Activated naive CD8-positive, alpha-beta T cell treated with anti-CD3 and anti-CD28 coated beads, Interleukin-2, amount 10 ng/mL, durations not matched to agents 7 days and 5 days (primary cell): ENCODE measurements at places on chromosomes 11 and 22. TPM values are rescaled to one million over a fixed set of nuclear protein-coding genes. Genes with fewer than 3 reads are reported as not detected.

Gene PRMT3
- 16.2 TPM for total RNA-seq

Gene SCN3B
- not detected for total RNA-seq

Gene NAALAD2
- not detected for total RNA-seq

Gene OSBP2
- total RNA-seq: 0.61 TPM

GRCh38 chr22:35542157-35542938 is 1.7 kb downstream of the RASD2 start:
- no peak overlapping the region for H3K27ac ChIP-seq
- no peaks in the 10 kb centered on the region for H3K36me3 ChIP-seq
- DNase-seq: no peak

- DNase-seq: no peak
- H3K27me3 ChIP-seq: peaks cover 18% of the 10 kb centered on the region
- H3K36me3 ChIP-seq: no peaks in the 10 kb centered on the region
- no peak overlapping the region for H3K4me3 ChIP-seq
Measured at GRCh38 chr22:40681451-40681850, 2.2 kb downstream of the MCHR1 start.

- H3K27ac ChIP-seq: no peak overlapping the region
- peaks cover 45% of the 10 kb centered on the region for H3K36me3 ChIP-seq
- H3K4me3 ChIP-seq: no peak overlapping the region
- no peak for DNase-seq
Measured at GRCh38 chr11:117407016-117407415, 79.4 kb downstream of the CEP164 start.

DNA sequence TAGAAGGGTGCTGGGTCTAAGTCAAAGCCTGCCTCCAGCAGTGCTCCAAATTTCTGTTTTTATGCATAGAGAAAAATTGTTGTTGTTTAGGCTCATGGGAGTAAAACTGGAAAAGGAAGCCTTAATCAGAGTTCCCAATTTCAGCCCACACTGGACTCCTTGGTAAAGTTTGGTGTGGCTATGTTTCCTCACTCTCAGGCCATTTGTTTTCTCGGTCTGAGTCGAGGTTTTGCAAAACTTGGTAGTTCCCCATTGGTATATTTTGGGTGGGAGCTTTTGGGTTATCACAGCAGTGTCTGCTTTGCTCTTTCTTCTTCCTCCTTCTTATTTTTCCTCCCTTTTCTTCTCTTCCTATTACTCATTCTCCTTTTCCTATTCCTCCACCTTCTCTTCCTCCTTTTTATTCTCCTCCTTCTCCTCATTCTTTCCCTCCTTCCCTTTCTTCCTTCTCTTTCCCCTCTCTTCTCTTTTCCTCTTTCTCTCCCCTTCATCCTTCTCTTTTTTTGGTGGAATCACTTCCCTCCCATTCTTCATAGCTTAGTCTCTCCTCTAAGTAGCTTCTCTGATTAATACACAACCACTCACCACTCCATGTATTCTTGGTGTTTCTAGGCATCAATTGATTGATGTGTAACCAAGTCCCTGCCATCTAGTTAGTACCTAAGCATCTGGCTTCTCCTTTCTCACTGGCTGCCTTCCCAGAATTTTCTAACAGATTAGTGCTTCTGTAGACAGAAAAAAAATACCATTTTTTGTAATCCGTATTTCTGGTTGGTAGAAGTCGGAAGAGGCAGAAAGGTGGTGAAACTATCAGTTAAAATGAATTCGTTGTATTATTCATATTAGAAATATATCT is 10.1 kb downstream of the SLC5A1 start:
- DNase-seq: no peak
- no peak overlapping the region for H3K27ac ChIP-seq
- peaks cover 49% of the 10 kb centered on the region for H3K27me3 ChIP-seq

DNA sequence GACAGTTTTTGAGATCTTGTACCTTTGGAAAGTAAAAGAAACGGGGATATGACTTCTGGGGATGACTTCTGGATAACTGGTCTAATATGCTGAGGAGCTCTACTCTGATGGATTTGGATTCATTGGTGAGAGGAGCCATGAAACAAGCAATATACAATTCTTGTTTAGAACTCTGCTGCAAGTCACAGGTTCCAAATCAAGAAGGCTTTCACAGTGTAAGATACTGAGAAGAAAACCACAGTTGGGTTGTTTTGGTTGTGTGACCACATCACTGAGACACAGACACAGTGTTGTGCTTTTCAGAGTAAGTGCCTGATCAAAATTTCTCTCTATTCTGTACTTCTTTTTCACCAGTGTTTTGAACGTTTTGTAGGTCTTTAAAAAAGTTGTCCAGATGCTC is 13.1 kb upstream of the UCP2 start:
- H3K27me3 ChIP-seq: no peaks in the 10 kb centered on the region
- H3K4me1 ChIP-seq: peaks cover 37% of the 10 kb centered on the region
- peak overlapping the region; percentile 86 for H3K4me3 ChIP-seq
- no peak for DNase-seq
- no peaks in the 10 kb centered on the region for H3K36me3 ChIP-seq

DNA sequence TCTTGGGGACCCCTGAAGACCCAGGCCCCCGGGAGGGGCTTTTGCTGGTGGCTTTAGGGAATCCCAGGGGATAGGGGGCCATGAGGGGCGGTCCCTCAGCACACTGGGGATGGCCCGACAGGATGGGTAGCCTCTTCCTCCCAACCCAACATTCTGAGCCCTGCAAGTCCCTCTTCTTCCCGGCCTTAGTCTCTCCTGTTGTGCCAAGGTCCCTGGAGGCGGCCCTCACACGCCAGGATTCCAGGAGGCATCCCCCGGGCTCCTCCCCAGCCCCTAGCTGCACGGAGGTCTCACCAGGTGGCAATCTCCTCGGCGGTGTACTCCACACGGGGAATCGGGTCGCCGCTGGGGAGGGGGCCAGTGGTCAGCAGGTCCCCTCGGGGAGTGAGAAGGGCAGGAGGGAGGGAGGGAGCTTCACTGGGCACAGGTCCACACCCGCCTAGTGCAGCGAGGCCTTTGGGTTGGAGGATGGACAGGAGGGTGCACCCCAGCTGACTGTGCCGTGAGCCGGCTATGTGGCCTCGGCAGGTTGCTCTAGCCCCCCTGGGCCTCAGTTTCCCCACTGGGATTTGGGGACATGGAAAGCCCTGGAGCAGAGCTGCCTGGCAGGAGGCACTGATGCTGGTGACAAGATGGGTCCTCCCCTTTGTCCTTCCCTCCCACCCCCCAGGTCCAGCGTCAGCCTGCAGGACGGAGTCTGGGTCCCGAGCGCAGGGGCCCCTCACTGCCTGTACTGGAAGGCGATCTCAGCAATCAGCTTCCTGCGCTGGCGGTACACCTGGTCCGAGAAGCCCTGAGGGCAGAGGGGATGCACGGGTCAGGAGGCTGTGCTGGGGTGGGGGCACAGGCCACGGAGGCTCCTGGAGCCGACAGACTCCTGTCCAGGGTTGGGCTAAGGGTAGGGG is 4.2 kb downstream of the TH start:
- DNase-seq: no peak
- no peaks in the 10 kb centered on the region for H3K36me3 ChIP-seq
- no peak overlapping the region for H3K27ac ChIP-seq

- H3K27me3 ChIP-seq: no peaks in the 10 kb centered on the region
- peaks cover 2% of the 10 kb centered on the region for H3K4me1 ChIP-seq
- H3K4me3 ChIP-seq: no peak overlapping the region
- no peak overlapping the region for H3K27ac ChIP-seq
- peaks cover 23% of the 10 kb centered on the region for H3K36me3 ChIP-seq
Measured at GRCh38 chr11:428295-428694, 13.5 kb upstream of the SIGIRR start.
